ENCODE measurements at places on chromosomes 1 and 21. TPM values are rescaled to one million over a fixed set of nuclear protein-coding genes. Genes with fewer than 3 reads are reported as not detected.

Gene ILDR2
- total RNA-seq, result 21.5 TPM

Gene CDK18
- total RNA-seq, result 1.2 TPM

Gene RHOU
- total RNA-seq, result 0.47 TPM

Gene TMEM167B
- total RNA-seq, result 44.8 TPM

Gene MEX3A
- total RNA-seq, result 3.2 TPM

Gene OR2T33
- total RNA-seq, result not detected

Gene CFAP74
- total RNA-seq, result not detected

Gene CAPN8
- total RNA-seq, result not detected

Gene ATP5PO
- 597 TPM for total RNA-seq

Gene SEC16B
- 0.79 TPM for total RNA-seq

Gene NR1I3
- not detected for total RNA-seq

Gene KIF17
- 0.86 TPM for total RNA-seq

Gene CLIC6
- 0.02 TPM for total RNA-seq

Gene OR10Z1
- not detected for total RNA-seq

Gene DYRK1A
- 79.8 TPM for total RNA-seq

Gene VSIG8
- not detected for total RNA-seq

Gene DHRS3
- total RNA-seq, result 47.3 TPM

Gene DYRK3
- total RNA-seq, result 22.3 TPM

Gene RTCA
- total RNA-seq, result 45.5 TPM

Gene PRRC2C
- total RNA-seq, result 39.1 TPM

Gene LINGO4
- not detected for total RNA-seq

Gene PTGER3
- total RNA-seq, result 8.2 TPM

Gene RFX5
- total RNA-seq, result 57.6 TPM

Gene ALX3
- total RNA-seq, result not detected

Gene NCF2
- total RNA-seq, result 17.1 TPM

Gene TEKT2
- not detected for total RNA-seq

Gene IVL
- total RNA-seq, result not detected

Gene BACH1
- total RNA-seq, result 38.3 TPM

Gene HHIPL2
- 3.9 TPM for total RNA-seq

Gene CELA3A
- total RNA-seq, result not detected

Gene LCE2A
- not detected for total RNA-seq

Gene PRRX1
- total RNA-seq, result 21.6 TPM

Gene MYOG
- not detected for total RNA-seq

Gene TRAPPC3
- total RNA-seq, result 147 TPM

Gene SLC35F3
- 0.64 TPM for total RNA-seq

Gene OLFML2B
- total RNA-seq, result 21.1 TPM

Gene HES4
- total RNA-seq, result 44.1 TPM

Gene NRIP1
- 14.1 TPM for total RNA-seq

Gene MFAP2
- total RNA-seq, result not detected

Gene KCNJ15
- total RNA-seq, result 1.5 TPM

Gene DCAF6
- 53.5 TPM for total RNA-seq

Gene APCS
- not detected for total RNA-seq

Gene MTARC2
- total RNA-seq, result 1.1 TPM

Gene RBBP4
- total RNA-seq, result 233 TPM

Gene POFUT2
- 65.7 TPM for total RNA-seq

Gene SLFNL1
- total RNA-seq, result 0.15 TPM

Gene AMY1C
- not detected for total RNA-seq

Gene TRNP1
- total RNA-seq, result 3.9 TPM

Gene KHDC4
- 24.1 TPM for total RNA-seq

Gene LYSMD1
- 9.7 TPM for total RNA-seq

Gene LCE2C
- not detected for total RNA-seq

Gene LRRC71
- not detected for total RNA-seq

Gene SCCPDH
- total RNA-seq, result 42.4 TPM

Gene FCER1G
- total RNA-seq, result not detected

Gene NAV1
- total RNA-seq, result 43.1 TPM

Measured in M059J (cell line).